ENCODE measurements at places on chromosomes 6 and 20.

DNA sequence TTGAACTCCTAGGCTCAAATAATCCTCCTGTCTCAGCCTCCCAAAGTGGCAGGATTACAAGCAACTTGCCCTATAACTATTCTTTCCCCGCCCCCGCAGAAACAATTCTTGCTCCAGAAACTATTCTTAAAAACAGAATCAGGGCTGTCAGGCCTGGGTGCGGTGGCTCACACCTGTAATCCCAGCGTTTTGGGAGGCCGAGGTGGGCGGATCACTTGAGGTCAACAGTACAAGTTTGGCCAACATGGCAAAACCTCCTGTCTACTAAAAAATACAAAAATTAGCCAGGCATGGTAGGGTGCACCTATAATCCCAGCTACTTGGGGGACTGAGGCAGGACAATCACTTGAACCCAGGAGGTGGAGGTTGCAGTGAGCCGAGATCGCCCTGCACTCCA lies 31.2 kb downstream of the SAMHD1 start:
- no peak for DNase-seq

- no peak for DNase-seq
These were observed 315.4 kb upstream of the SASH1 start for GRCh38 chr6:148027201-148027600.

GRCh38 chr6:33439956-33440648 lies 14.3 kb upstream of the ZBTB9 start:
- no peak for DNase-seq

DNA sequence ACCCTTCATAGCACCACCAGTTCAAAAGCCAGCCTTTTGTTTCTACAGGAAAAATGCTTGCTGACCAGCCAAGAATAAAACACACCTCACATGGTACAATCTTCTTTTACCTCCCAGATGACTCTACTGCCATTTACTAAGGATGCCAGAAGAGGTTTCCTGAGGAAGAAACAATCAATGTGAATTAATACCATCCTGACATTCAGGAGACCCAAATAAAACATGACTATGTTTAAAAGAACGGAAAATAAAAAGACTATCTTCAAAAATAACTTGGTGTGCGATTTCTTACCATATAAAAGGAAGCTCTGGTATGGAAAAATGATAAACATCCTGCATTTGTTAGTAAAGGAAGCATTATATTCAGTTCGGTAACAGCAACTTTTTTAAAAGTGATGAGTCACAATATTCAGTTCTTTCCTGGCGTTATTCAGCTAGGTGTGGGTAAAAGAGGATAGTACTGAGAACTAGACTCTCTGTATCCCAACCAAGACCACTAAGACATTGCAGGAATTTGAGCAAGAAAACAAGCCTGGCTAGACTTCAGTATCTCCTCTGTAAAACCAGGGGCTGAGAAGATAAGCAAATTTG lies 16.3 kb downstream of the COL21A1 start:
- DNase-seq, result no peak

DNA sequence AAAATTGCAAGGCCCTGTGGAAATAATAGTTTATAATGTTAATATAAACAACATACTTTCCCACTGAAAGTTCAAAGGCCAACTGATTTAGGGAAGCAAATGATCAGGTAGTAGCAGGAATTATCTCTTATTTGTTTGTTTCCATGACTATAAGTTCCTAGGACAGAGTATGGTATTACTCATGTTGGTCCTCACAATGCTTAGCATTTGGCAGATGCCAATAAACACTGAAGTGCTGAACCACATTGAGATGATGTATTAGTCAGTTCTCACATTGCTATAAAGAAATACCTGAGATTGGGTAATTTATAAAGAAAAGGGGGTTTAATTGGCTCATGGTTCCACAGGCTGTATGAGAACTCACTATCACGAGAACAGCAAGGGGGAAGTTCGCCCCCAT lies 129.6 kb upstream of the NUP153 start:
- DNase-seq, result no peak

- no peak for DNase-seq
These were observed 437.8 kb upstream of the ID4 start for GRCh38 chr6:19399406-19399805.

DNA sequence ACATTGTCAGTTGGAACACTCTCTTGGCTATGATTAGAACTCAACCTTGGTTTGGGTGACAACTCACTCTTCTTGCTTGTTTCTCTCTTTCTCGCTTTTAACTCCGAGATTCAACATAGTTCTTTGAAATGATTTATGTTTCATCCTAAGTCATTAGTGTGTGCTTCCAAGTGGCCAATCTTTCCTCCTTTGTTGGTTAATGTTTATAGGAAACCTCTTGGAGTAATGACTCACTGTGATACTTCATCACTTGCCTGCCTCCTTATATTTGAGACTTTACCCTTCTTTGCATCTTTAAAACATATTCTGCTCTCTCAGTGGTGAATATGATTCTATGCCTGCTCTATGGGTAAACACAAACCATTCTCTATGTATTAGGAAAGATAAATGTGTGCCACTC lies 279.7 kb upstream of the FLRT3 start:
- DNase-seq, result no peak

- no peak for DNase-seq
These were observed 72.0 kb upstream of the INSM1 start for GRCh38 chr20:20295621-20296498.

DNA sequence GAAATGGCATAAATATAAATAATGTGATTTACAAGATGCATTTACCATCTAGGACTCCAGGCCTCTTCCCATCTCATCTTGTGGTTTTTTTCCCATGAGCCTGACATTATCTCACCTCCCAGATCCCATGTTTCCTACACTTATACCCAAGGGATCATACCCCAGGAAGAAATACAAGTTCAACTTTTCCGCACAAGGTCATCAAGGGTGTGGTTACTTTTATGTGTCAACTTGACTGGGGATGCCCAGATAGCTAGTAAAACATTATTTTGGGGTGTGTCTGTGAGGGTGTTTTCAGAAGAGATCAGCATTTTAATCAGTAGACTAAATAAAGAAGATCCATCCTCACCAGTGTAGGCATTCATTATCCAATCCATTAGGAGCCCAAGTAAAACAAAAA lies 176.3 kb upstream of the TNFAIP3 start:
- no peak for DNase-seq

GRCh38 chr20:32846852-32847251 lies 11.9 kb upstream of the EFCAB8 start:
- DNase-seq, result no peak

DNA sequence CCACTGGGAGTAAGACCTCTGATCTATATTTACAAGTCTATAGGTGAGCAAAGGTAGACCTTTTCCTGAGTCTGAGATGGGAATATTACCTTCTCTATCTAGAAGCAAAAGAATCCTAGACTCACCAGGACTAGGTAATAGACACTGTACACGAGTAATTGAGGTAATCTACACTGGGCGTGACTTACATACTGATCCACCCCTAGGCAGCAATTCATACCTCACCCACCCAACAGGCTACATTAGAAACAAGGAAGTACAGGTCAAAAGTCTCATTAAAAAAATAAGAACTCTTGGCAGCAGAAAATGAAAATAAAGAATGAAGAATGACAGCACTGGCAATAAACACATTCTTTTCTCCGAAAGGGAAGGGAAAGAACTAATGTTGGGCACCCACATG lies 7.6 kb downstream of the CSNK2A1 start:
- no peak for DNase-seq

DNA sequence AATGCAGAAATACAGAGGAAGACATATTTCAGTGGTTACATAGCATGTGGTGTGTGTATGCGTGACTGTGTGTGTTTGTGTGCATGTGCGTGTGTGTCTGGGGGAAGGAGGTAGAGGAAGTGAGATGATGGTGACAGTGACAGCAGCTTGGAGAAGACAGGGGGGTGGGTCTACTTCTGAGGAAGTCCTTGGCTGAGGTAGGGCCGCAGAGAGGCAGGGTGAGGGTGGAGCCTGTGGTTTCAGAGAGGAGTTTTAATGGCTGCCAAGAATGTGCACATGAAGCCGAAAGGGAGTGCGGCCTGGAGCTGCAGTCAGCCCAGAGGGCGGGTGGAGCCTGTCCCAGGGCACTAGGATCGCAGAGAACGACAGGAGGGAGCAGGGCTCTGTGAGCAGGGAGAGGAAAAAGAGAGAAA lies 22.7 kb upstream of the RNF24 start:
- peak; percentile 74 for DNase-seq

DNA sequence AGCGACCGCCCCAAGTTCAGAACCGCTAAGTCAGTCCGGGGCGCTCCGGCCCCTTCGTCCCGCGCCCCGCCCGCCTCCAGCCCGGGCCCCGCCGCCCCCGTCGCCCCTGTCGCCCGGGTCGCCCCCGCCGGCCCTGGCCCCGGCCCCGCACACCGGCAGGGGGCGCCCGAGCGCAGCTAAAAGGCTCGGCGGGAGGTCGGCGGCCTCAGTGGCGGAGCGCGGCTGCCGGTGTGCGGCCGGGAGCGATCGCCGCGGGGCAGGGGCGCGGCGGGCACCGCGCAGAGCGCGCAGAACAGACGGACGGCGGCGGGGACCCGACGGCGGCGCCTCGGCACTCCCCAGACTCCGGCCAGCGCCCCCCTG lies at the start of gene FNDC1:
TSS of gene FNDC1 (plus strand) at position 208 of the 363 bp plus-strand sequence. CDS start 197 bp downstream, outside the sequence.
- DNase-seq, result peak; percentile 77

- DNase-seq, result no peak
These were observed 309.9 kb upstream of the NOX3 start for GRCh38 chr6:155765275-155766194.

DNA sequence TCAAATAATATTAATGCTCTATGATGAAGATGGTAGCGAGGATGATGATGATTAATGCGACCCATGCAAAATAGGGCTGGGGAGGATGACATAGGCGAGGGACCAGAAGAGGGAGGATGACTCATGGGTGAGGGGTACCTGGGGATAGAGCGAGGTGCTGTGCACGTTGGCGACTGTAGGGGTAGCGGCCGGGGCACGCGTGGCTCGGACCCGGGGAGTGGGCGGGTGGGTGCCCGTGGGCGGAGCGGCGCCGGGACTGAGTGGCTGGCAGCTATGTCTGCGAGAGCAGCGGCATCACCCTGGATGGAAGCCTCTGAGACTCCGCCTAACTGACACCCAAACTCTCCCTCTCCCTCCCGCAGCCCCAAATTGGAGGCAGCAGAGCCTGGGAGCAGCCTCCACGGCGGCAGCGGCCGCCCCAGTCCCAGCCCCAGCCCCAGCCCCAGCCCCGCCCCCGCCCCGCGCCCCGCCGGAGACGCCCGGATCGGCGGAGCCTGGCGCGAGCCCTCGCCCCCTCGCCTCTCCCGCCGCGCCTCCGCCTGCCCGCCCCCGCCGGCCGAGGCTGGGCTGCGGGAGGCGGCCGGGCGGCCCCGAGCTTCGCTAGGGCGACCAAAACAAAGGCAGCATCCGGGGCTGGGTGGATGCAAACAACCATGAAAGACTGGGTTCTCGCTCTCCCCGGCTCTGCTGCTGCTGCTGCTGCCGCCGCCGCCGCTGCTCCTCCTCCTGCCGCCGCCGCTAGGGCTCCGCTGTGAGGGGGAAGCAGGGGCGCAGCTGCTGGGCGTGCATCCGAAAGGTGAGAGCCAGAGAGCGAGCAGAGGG lies at the start of gene RIMS1:
TSS of gene RIMS1 (plus strand) at position 367 of the 822 bp plus-strand sequence. CDS start 474 bp downstream, outside the sequence.
- peak; percentile 3 for DNase-seq

DNA sequence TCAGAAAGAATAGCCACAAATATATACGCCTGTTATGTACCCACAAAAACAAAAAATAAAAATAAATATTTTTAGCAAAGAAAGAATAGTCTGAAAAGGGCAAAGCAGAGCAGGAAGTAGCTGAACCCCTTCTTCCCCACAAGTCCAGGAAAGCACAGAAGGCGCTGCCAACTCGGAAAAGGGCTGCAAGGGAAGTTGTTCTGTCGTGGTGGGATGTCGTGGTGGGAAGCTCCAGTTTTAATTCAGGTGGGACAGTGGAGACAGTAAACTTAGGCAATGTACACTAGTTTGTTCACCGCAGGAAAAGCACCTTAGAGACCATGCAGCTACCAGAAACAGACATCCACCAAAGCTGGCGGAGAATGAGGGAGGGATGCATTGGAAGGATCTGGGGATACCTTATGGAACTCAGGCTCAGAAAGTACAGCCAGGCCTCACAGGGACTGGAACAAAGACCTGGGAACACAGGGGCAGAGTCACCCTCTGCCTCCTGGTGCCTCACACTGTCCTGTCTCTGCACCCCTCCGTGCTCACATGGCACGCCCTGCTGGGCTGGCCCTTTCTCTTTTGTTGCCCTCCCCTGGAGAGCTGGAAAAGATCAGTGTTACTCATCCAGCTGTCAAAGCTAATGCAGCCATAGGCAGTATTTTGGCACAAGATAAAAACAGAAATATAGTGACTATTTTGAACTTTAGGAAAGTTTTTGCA lies 3.3 kb upstream of the APMAP start:
- no peak for DNase-seq

DNA sequence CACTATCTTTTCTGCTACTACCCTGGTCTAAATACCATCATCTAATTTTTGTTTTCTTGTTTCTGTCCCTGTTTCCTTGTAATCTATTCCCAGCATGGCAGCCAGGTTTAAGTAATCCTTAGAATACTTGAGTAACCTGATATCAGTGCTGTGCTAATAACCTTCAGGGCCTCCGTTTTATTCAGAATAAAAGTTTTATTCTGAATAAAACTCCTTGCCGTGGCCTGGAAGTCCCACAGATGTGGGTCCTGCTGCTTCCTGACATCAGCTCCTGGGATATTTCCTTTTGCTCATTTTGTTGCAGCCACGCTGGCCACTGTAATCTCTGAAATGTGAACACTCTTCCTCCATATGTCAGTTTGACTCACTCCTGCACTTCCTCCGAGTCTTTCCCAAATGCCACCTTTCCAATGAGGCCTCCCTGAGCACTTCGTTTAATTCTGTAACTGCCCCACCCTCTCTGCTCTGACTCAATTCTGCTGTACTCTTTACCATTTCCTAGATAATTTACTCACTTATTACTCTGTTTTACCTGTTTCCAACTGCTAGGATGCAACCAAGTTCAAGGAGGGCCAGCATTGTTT lies 114.0 kb upstream of the FOXA2 start:
- DNase-seq, result no peak

DNA sequence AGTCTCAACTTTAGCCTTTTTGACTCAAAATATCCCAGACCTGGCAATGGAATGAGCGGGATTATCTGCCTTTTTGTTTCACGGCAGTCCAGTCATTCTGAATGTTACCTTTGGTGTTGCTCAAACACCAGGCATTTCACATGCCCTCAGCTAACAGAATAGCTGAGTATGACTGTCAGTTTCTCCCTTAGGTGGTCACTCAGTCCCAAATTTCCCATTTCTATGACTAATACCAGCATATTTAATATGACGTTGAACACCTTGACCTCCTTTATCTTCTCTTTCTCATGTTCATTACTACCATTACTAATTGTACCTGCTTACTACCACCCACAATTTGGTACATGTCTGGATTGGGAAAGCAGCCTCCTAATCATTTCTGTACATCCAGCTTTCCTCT lies 65.2 kb downstream of the EDN1 start:
- no peak for DNase-seq

GRCh38 chr20:50560867-50561266 lies 50.7 kb downstream of the PTPN1 start:
- no peak for DNase-seq

- DNase-seq, result no peak
These were observed 4.8 kb upstream of the SRSF12 start for GRCh38 chr6:89122625-89123024.
